GM18507 (cell line): ENCODE measurements at places on chromosomes 2 and 18.

DNA sequence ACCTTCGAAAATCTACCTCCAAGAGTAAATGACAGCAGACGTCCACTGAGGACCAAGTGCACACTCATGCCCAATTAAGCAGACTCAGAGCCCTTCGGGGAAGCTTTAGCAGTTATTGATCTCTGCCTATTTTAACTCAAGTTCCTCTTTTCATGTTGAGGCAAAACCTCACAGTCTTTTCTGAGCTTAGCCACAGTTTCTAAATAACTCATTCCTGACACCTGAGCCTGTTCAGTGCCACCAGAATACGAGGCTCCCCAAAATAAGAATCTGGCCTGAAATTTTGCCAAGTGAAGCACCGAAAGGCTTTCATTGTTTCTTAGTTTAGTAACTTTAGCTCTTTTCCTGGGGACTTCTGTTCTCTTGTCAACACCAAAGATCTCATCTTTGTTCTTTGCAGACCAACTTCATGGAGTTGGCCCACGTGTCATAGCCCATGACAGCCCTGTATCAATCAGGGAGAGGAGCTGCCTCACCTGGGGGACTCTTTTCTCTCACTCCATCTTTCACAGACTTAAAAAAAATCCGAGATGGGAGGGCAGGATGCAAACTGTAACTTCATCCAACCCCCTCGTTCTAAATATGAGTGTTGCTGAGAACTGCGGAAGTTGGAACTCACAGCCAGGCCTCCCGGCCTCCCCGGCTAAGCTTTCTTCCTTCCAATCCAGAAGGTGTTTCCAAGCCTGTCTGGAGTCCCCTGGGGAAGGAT is 22.2 kb downstream of the INPP5D start:
- no peak for DNase-seq

DNA sequence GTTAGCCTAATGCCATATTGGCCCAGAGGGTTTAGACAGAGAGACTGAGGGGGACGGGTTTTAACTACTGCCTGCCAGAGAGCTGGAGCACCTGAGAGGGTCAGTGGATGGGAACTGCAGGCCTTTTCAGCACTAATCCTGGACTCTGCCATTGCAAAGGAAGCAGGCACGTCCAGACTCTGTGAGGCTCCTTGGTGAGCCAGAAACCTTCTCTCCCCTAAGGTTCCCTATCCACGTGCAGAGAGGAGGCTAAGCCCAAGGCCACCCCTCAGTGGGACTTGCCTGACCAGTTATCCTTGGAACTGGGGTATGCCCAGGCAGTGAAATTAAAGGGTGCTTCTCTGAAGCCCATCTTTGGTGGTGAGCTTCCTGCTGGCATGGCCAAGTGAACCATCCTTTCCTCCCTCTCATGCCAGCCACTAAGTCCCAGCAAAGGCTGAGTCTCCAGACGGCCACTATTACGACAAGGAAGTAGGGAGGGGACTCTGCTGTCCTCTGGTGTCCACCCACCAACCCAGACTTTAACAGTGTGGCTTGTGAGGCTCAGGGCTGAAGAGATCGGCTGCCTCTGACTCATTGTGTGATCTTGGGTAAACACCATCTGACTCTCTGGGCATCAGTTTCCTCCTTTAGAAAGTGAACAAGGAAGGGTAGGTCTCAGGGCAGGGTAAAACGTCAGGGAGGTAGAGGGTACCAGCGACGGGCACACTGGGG is 3.9 kb upstream of the MLPH start:
- DNase-seq: no peak

DNA sequence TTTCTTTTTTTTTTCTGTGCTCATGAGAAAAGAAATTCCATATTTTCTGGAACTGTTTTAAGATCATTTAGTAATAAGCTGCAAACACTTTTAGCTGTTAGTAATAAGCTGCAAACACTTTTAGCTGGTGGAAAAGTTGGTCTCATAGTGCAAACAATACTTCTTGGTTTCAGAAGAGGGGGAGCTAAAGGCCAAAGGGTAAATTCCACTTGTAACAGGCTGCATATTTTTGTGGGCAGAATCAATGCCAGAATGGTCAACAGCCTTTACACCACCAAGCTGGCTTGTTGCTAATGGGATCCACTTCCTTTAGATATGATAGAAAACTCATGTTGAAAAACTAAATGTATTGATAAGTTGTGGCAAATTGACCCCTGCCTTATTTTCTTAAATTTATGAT is 356.8 kb downstream of the NR4A2 start:
- no peak for DNase-seq

GRCh38 chr18:11548916-11549551 is 60.4 kb upstream of the SLC35G4 start:
- DNase-seq: no peak

- no peak for DNase-seq
Measured at GRCh38 chr2:5330961-5331360, 361.2 kb upstream of the SOX11 start.

DNA sequence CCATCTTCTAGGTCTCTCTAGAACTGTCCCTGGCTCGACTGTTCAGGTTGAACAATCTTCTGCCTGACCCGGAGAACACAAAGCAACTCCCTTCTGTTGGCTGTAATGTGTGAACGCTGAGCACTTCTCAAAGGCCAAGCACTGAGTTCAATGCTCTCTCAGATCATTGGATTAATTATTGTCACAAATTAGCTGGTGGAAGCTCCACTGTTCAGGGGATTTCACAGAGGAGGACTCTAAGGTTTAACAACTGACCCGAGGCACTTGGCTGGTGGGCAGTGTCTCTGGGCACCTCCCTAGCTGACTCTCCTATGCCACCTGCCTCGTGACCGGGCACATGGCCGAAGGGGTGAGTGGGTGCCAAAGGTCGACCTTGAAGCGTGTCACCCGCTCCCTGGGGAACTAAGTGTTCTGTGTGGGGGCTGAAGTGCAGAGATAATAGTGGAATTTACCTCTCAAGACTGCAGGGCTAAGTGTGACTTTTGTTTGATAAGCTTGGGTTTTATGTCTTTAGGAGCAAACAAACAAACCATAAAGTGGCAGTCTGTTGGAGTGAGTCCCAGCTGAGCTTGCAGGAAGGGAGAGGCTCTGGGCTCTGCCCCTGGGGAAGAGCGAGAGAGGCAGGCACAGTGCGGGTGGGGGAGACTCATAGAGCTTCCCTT is 64.8 kb downstream of the BCL2L11 start:
- DNase-seq: no peak
